ENCODE measurements at places on chromosomes 3 and 15.

- peak; percentile 68 for DNase-seq
Measured at GRCh38 chr3:100254168-100254777, 6.5 kb upstream of the TBC1D23 start.

GRCh38 chr15:68352401-68353062, 75.0 kb downstream of the FEM1B start:
- peak; percentile 48 for DNase-seq

GRCh38 chr15:75449585-75450306, 1.7 kb downstream of the SIN3A start:
- DNase-seq: no peak

DNA sequence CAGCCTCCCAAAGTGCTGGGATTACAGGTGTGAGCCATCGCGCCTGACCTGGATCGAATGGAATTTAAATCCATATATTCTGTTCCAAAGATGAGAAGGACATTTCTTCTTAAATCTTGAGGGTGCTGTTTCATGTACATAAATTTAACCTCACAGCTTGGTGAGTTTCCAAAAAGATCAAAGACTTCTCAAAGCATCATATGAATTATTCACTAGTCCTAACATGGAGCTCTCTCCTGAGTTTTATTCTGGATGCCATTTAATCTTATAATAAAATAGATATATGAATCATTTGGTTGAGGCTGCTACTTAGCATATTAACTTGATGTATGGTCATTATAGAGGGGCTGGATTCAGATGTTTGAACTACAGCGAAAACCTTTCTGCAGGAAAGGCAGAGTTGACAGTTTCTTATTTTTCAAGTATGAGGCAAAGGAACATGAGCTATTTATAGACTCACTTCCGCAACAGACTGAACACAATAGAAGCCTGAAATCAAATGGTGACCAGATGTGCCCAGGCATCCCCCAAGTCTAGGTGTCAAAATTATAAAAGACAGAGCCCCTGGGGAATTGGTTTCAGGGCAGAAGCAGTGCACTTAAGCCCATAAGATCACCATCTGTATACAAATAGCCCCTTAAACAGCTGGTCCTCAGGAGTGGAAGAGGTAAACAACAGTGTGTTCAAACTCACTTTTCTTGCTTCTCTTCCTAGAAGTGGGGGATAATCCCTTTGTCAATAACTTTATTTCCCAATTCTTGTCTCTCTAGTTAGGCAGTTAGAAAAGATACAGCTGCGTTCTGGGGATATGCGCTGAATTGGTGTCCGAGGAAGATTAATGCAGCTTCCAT, 29.7 kb downstream of the STARD9 start:
- DNase-seq: peak; percentile 94

- DNase-seq: no peak
Measured at GRCh38 chr3:23431764-23432163, 228.6 kb downstream of the UBE2E2 start.

- DNase-seq: no peak
Measured at GRCh38 chr3:117405359-117405758, 695.8 kb downstream of the TUSC7 start.

DNA sequence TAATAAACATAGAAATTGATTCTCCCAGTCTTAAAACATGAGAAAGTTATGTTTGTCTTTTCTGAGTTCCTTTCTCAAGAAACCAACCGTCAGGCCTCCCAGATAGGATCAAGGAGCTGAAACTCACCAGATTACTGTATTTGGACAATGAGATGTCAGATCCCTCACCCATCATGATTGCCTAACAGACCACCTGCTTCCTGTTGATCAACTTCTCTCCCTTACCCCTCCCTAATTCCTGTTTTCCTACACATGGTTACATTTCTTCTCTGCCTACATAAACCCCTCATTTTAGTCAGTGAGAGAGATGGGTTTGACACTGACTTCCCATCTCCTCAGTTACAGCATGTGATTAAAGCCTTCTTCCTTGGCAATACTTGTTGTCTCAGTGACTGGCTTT, 917.5 kb downstream of the FHIT start:
- peak; percentile 7 for DNase-seq

- DNase-seq: no peak
Measured at GRCh38 chr3:42476225-42477125, 26.0 kb upstream of the VIPR1 start.

DNA sequence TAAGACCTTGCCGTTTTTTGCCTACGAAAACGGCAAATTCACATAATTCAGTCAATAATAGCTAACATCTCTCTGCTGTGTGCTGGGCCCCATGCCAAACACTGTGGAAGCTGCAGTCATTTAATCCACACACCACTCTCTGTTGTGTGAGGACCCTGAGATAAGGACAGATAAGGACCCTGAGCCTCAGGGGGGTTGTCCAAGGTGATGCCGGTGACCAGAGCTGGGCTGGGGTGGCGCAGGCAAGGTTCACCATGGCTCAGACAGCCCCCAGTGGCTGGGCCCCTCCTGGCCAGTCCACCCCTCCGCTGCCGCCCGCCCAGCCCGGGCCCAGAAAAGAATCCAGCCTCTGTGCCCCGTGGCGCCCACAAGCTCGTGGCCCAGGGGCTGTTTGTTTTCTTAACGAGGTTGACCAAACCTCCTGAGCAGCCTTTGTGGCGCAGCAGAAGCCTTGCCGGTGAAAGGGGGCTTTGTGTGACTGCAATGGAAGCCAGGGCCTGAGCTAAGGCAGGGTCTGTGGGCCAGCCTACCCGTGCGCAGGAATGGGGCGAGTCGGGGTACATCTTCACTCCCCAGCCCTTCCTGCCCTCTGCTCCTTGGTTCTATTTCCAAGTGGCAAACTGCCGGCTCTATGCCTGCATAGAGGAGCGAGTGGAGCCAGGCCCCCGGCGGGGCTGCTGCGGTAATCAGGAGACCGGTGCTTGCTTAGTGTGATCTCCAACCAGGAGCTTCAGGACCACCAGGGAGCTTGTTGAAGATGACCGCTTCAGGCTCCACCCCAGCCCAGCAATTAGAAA, 4.4 kb upstream of the SNX22 start:
- no peak for DNase-seq

DNA sequence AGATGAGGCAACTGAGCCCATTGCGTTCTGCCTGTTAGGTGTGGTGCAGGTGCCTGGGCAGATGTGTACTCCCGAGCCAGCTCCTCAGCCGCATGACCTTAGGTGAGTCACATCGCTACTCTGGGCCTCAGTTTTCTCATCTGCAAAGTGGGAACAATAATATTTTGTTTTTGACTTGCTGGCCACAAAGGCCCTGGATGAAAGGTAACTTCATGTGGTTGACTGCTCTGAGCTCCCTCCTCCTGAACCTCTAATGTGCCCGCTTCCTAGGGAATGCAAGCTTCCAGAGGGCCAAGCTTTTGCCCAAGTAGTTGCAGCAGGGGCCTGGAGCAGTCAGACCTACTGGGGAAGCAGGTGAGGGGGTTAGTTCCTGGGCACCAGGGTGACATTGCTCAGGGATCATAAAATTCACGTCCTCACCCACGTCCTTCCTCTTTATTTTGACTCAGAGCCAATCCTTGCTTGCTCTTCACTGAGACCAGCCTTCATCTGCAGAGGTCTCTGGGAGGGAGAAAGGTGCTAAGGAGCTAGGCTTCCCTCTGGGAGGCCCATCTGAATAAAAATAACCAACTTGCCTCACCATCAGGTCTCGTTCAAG, 149.0 kb upstream of the TLE3 start:
- no peak for DNase-seq

GRCh38 chr3:178676077-178676476, 139.8 kb downstream of the KCNMB2 start:
- DNase-seq: no peak

- DNase-seq: no peak
Measured at GRCh38 chr3:183988216-183988790, 29.4 kb downstream of the ABCC5 start.

DNA sequence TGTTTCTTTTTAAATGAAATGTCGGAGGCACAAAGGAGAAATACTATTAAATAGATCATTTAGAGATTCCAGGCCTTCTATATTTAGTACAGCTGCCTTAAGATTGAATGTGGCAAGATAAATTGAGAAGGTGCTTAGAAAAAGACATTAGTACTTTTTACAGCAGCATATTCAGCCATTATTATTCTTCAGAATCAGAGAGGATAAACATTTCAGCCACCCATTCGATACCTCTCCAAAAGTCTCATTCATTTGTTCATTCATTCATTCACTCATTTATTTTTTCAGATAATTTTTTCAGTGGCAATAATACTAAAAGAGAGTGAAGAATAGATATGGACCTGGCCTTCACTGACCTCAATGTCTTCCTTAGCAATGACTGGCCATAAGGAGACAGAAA, 347.0 kb downstream of the GRM7 start:
- DNase-seq: no peak

DNA sequence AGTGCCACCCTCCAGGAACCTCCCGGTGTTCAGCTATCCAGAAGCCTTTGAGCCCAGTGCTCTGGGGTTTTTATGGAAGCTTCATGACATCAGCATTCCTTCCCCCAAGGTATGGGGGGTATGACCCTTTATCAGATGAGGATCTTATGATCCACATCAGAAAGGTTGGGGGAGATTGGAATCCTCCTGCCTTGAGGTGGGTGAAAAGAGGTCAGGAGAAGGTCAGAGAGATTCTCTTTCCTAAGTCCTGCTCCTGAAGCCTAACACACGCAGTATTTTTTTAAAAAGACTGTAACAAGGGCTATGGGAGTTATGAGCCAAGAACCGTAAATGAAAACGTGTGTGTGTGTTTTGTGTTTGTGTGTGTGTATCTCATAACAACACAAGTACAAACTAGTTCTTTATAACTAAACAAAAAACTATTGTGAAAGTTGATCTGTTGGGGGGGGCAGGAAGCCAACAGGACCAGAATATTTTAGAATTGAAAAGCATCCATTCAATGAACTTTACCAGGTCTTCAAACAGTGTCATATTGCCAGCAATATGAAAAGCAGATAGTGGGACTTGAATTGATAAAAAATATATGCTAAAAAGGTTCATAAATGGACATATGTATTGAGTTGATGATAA, 13.2 kb downstream of the MKRN3 start:
- no peak for DNase-seq

DNA sequence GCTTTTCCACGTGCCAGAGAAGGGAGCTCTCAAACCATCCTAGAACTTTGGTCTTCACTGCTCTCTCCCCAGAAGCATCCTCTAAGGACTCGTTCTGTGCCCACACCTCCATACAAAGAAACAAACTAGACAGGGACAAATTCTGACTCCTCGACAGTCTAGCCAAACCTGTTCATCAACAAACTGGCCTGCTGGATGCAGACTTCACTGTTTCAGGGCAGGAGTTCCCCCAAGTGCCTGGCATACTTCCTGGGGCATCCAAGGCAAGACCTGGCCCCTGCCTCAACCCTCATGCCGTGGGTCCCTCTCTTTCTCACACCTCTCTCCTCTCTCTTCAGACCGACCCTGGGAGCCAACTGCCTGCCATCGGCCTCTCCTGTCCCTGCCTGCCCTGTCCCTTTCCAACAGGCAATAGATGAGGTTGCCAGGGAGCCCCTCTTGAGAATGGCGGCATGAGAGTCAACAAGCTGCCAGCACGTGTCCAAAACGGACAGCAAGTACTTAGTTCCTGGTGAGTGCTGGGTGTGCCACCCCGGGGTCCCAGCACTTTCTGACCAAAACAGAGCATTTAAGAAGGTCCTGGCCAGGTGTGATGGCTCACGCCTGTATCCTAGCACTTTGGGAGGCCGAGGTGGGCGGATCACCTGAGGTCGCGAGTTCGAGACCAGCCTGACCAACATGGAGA, 79.1 kb upstream of the HES1 start:
- DNase-seq: no peak

- DNase-seq: no peak
Measured at GRCh38 chr3:155944081-155944480, 73.6 kb downstream of the GMPS start.

GRCh38 chr3:29406291-29406832, 125.5 kb downstream of the RBMS3 start:
- no peak for DNase-seq

DNA sequence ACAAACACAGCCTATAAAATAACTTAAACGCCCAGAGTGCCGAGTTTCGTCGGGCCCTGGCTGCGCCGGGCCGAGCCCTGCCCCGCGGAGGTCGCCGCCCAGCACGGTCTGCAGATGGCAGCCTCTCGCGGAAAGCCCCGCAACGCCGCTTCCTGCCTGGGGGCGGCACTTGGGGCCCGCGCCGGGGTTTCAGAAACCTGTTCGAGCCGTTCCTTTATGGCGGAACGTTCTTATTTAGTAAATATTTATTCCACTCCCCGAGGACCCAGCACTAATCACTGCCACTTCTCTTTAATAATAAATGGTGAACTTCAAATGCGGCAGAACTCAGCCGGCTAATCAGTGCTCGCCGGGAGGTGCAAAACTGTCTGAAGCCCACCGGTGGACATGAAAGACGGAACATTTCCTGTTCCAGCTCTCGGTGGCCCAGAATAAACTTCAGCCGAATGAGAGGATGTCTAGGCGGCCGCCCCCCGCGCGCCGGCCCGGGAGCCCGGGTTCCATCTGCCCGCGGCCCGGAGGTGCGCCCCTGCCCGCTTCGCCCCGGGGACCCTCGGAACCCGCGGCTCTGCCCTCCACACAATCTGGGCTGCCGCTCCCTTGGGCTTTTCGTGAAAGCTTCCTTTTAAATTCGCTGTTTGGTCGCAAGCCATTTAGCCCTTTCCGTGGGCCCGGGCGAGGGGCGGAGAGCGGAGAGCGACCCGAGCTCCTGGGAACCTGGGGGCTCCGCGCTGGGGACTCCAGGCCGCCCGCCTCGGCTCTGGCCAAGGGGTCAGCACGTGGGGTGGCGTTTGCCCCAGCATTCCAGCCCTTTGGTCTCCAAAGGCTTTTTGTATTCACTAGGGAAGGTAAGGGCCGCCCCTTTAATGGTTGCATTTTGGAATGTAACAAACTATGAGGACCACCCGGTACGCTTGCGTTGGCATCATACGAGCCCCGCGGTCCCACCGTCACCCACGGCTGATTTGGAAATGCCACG, 110.8 kb upstream of the ATP11B start:
- DNase-seq: peak; percentile 76

DNA sequence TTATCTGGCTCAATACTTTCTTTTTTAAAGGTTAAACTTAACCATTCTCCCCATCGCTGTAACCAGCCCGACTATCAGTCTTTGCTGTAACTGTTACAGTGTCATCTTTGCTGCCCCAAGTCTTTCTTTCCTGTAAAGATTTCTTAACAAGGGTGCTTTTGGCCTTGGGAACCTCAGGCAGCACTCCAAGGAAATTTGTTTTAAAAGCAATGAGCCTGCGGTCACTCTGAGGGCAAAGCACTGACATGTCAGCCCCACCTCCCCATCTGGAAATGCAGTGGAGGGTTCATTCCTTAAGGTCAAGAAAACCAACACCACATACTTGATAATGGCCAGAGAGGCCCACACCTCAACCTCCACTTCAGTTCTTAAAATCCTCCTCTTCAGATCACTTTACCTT, 3.2 kb downstream of the TRANK1 start:
- no peak for DNase-seq

DNA sequence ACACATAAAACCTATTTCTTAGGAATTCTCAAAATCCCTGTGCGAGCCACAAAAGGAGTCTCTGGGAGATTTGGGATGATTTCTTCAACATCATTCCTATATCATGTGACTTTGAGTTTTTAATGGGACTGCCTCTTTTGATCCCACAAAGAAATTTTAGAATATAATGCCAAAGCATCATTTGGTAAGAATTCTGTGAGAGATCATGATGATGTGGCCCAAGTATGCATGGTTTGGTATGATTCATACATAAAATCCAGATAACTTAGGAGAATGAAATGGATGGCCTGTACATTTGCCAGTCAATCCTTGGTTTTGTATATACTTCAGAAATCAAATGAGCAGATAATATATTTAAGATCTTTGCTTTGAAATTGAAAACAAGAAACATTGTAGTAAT, 61.3 kb downstream of the UBE2E2 start:
- no peak for DNase-seq
